ENCODE measurements at places on chromosomes 7 and 10.
A peak's percentile ranks its signal among the peaks of the same experiment; 100 is the strongest.

DNA sequence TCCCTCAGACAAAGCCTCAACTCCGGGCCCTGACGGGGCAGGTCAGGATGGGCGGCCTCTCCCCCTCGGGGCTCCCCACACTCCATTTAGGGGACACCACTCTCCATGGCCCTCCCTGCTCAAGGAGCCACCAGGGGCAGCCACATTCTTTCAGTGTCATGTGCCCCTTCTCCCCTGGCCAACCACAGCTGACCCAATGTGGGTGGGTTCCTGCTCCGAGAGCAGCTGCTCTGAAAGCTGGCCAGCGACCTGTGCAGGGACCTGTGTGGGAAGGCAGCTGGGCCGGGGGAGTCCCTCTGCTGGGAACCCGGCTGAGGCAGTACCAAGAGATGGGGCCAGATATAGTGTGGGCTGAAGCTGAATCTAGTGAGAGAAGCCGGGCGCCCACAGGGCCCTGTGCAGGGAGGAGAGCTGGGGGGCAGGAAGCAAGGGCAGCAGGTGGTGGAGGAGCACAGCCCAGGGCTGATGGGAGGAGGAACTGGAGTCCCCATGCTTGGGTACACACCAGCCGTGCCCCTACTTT, 40.6 kb upstream of the NPFFR1 start:
- DNase-seq, result no peak

DNA sequence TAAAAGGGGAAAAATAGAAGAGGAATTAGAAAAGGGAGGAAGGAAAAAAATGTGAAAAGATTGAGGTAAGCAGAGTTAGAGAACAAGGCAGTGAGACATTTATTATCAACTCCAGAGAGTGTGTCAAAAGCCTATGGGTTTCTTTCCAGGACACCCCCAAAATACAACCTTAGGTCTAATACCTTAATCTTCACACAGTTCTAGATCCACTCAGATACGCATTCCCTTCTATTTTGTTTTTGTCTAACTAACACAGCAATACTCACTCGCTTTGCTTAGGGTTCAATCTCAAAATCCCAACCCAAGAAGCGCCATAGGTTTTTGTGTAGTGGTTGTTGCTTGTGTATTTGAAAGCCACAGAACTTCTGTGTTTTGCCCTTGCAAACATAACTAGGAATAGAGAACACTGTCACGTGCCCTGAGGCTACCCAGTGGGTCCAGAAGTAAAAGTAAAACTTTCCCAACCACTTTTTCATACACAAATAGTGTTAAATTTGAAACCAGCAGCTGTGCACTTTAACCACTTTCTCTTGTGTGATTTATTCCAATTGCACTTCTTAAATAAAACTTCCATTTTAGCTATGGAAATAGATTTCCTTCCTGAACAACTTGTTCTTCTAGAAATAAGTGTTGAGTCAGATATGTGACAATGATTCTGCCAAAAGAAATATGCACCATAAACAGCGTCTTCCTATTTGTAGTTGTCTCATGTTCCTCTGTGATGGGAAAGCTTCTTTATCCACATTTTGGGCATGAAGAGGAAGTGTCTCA, 414.7 kb upstream of the GHITM start:
- DNase-seq, result no peak

GRCh38 chr7:135690566-135690965, 28.3 kb downstream of the STMP1 start:
- DNase-seq, result peak; percentile 23

DNA sequence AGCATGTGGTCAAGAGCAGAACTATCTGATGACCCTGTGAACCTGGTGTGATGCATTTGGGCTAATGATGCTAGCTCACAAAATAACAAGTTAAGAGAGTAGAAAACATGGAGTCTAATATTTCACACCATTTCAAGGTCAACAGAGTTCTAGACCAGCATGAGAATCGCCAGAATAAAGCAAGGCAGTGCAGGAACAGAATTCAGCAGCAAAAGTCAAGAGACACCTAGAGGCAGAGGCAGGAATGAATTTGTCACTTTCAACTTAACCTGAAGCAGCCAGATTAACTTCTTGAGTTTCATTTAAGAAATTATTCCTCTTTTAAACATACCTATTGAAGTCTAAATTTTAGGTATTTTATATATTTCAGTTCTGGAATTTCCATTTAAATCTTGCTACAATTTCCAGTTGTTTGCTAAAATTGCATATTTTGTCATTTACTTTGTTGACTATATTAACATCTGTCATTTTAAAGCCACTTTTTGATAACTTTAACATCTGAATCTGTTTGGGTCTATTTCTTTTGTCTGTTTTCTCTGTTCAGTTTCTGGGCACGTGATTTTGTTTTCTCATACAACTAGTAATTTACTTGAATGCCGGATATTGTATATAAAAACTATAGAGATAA, 44.2 kb upstream of the PRSS58 start:
- DNase-seq, result no peak

DNA sequence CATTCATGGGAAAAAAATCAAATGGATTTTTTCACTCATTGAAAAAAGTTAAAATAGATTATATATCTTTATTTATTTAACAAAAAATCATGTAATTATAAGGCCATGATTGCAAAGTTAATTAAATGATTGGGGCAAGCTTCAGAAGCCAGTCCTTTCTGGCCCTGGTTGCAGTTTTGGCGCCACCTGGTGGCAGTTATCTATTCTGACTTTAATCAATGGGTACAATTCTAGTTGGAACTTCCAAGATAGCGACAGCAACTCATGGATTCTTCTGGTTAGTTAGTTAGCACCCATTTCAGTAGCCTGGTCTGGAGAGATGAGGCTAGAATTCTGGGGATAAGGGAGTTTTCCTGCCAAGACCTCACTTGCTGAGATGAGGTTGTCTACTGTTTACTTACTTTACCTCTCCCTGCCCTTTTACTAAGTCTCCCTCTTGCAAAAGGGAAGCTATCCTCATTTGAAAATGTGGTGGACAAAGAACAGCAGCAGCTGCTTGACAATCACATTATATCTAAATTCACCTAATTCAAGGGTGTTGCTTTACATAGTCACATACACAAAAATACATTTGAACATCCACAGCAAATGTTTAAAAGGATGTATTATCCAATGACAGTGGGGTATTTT, 42.3 kb downstream of the NOC3L start:
- no peak for DNase-seq

DNA sequence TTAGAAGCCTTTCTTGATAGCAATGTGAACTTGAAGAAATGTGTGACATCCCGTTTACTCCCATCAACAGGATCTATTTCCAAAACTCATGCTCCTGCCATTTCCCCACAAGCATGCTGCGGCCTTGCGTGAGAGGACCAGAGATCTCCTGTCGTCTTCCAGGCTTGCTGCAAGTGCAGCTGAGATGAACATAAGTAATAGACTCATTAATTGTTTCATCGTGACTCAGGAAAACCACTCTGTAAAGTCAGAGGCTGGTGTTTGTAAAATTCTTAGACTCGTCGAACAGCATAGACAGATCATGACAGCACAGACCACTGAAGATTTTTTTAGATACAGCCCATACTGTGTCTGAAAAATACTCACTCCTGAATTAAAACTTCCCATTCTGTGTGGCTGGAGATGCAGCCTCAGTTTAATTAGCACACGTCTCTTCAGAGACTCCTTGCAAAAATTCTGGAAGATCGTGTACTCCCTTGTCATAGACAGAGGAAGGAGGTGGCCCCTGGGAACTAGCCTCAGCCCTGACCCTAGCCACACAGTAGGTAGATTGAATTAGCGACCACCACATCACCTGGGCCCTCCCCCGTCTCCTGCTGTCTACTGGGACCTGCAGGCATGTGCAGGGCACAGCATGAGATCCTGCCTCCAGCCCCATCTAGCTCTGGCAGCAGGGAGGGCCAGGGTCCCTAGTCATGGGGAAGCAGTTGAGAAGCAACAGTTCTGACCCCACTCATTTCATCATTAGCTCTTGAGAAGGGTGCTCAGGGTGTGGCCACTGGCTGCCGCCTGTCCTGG, 226.0 kb downstream of the CELF2 start:
- DNase-seq, result peak; percentile 42

GRCh38 chr7:33130184-33130583, 820 bp downstream of the BBS9 start:
- no peak for DNase-seq

DNA sequence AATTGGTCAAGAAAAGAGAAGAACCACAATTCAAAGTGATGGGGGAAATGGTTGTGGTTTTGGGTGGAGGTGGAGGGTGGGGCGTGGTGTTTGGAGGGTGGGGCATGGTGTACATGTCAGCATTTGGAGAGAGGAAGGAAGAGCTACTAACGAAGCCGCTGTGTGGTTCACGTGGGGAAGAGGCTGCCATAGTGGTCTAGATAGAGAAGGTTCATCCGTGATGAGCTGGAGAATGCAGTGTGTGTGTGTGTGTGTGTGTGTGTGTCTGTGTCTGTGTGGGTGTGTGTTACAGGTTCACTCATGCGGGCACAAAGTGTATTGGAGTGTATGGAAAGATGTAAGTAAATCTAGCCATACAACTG, 6.1 kb upstream of the VCL start:
- DNase-seq, result no peak

DNA sequence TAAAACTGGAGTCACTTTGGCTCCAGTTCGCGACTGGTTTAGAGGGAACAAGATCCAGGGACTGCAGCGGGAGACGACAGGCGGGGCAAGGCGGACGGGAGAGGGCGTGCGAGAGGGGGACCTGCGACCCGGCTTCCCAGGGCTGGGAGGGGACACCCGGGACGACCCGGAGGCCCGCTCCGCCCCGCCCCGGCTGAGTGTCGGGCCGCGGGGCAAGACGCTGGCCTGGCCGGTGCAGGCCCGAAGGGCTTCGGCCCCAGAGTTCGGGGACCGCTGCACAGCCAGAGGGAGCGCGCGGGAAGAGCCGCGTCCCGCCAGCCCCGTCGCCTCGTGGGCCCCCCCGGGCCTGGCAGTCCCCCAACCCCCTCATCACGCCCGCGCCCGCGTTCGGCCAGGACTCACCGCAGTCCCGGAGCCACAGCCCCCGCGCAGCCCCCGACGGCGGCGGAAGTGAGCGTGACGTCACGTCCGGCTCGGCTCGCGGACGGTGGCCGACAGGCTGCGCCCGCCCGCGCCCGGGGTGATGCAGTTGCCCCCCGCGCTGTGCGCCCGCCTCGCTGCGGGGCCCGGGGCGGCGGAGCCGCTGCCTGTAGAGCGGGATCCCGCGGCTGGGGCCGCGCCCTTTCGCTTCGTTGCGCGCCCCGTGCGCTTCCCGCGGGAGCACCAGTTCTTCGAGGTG, at the start of the genes TUBGCP2 and ZNF511:
TSS of gene TUBGCP2 (minus strand) at position 452 of the 679 bp plus-strand sequence. CDS start 5,931 bp downstream, outside the sequence.
TSS of gene ZNF511 (plus strand) at position 494 of the 679 bp plus-strand sequence. CDS start at position 524, 30 bp downstream.
- DNase-seq, result no peak

- DNase-seq, result no peak
Measured at GRCh38 chr7:122305475-122306319, 1.1 kb upstream of the FEZF1 start.

- no peak for DNase-seq
Measured at GRCh38 chr7:24340727-24341126, 56.7 kb downstream of the NPY start.

- DNase-seq, result no peak
Measured at GRCh38 chr10:99855479-99856071, 73.1 kb downstream of the ABCC2 start.

- no peak for DNase-seq
Measured at GRCh38 chr10:122845783-122846332, at the start of gene CUZD1. Gene CUZD1, minus strand, starts transcription at chr10:122845857. Its CDS starts 14 bp downstream, at chr10:122845843.

- DNase-seq, result no peak
Measured at GRCh38 chr10:121532292-121532864, 65.9 kb downstream of the FGFR2 start.

DNA sequence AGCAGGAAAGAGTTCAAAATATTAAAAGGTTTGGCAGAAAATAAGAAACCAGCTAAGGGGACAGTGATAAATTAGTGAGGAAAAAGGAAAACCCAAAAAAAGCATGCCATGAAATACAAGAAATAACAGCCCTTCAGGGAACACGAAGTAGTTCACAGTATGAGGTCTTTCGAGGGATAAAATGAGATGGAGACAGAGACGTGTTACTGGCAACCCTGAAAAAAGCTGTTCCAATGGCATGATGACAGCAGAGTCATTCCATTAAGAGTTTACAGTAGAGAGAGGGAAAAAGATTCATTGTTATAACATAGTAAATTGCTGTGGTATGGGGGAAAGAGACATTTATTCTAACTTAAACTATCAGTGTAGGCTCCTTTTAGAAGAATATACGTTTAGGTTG, 391.2 kb downstream of the ANKRD7 start:
- DNase-seq, result no peak

- no peak for DNase-seq
Measured at GRCh38 chr7:11911900-11912299, 79.9 kb upstream of the THSD7A start.

DNA sequence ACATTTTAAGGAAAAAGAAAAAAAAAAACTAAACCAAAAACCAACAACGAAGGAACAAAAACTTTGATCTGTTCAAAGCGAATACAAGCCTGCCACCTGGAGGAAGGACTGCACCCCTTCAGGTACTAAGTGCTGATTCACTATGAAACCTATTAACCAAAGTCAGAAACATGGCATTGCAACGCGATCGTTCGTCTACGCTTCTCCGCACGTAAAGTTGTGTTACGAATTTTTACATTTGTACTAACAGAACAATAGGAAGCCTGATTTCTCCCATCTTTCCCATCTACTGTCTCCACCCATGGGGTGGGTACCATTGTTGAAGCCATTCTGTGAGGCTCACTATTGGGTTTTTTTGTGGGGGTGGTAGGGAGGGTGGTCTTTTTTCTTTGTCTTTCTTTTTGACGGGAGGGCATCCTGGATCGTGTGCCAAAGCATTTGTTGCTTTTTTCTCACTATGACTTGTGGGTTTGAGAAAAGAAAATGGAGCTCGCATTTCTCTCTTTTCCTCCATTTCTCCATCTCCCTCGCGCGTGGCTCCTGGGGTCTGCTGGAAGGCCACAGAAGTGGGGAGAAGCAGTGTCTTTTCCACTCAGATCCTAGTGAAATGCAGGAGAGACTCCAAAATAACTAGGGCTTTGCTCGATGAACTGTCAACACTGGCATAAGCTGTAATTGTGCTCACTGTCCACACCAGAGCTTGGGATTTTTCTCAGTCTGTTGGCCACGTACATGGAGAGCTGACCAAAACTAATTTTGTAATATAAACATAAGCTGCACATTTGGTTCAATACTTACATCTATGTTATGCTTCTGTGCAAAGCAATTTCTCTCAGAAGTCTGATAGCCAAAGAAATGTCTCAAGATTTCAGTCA, 100.9 kb upstream of the YAE1 start:
- DNase-seq, result peak; percentile 36

DNA sequence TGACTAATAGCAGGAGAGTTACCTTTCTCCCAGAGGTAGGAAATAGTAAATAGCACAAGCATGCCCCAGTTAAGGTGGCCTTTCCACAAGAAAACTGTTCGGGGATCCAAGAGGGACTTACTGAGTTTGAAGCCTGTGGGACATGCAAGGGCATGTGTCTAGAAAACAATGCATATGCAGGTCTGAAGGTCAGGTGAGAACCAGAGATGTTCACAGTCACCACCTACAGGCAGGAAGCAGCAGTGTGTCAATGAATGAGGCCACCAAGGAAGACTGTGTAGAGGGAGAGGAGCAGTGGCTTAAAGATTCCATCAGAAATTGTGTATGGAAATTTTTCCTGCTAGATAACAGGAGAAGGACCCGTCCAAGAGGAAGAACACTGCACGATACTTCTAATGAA, 66.0 kb downstream of the CALD1 start:
- no peak for DNase-seq

DNA sequence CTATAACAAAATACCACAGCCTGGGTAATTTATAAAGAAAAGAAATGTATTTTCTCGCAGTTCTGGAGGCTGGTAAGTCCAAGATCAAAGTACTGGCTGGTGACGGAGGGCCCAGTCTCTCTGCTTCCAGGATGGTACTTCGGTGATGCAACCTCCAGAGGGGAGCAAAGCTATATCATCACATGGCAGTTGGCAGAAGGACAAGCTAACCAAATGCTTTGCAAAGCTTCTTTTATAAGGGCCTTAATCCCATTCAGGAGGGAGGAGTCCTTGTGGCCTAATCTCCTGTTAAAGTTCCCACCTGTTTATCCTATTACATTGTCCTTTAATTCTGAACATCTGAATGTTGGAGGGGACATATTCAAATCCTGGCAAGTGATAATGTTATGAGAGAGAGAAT, 134.1 kb upstream of the SP4 start:
- DNase-seq, result no peak
